Stimulated activated CD8-positive, alpha-beta memory T cell treated with anti-CD3 and anti-CD28 coated beads, Interleukin-15, amount 100 ng/mL, for 48 hours (primary cell): ENCODE measurements at places on chromosomes 6 and 20.

GRCh38 chr20:11651647-11652046 is 266.0 kb upstream of the BTBD3 start:
- DNase-seq, result no peak

DNA sequence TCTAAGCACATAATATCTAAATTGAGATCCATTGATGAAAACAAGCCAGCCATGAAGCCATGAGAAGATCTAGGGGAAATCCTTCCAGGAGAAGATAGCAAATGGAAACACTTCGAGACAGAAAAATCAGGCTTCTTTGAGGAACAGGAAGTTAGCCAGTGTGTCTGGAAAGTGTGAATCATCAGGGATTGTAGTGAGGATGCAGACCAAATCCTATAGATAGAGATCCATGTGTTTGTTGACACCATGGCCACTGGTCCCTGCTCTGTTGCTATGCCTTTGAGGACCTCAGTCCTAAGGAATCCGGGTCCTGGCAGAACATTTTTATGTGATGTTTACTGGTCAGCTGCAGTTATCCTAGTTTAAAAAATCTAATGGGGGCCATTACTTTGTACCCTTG is 6.6 kb upstream of the ELOVL2 start:
- no peak for DNase-seq

GRCh38 chr6:170137176-170137891 is 153.5 kb downstream of the DLL1 start:
- no peak for DNase-seq

DNA sequence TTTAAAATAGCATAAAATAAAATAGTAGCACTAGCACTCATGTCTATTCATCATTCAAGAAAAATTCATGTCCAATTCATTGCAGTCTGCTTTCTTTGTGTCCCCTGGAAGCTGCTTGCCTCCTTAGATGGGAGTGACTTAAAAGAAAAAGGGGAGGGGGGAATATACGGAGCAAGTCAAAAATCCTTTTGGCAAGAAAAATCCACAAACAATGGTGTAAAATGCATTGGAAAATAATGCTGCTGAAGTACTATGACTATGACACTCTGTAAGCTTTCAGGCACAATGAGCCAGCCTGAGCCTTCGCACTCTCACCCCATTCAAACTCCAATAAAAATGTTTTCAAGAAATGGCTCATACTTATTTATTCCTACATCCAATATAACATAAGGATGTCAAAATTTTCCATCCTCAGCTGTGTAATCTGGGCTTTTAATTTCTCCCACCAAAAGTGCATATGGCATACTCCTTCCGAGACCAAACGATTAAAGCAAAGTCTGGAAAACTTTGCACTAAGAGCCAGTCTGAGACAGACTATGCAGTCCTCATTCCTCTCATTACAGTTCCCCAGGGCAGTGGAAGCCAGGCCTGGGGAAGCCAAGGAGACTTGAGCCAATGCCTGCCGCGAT is 790 bp downstream of the NEDD9 start:
- DNase-seq, result no peak

- DNase-seq, result no peak
These were observed 117.0 kb upstream of the PMEPA1 start for GRCh38 chr20:57826666-57827287.

GRCh38 chr6:41935193-41935574 is 6.4 kb downstream of the CCND3 start:
- DNase-seq, result no peak

- DNase-seq, result no peak
These were observed 52.9 kb upstream of the BTN3A2 start for GRCh38 chr6:26312096-26312463.

DNA sequence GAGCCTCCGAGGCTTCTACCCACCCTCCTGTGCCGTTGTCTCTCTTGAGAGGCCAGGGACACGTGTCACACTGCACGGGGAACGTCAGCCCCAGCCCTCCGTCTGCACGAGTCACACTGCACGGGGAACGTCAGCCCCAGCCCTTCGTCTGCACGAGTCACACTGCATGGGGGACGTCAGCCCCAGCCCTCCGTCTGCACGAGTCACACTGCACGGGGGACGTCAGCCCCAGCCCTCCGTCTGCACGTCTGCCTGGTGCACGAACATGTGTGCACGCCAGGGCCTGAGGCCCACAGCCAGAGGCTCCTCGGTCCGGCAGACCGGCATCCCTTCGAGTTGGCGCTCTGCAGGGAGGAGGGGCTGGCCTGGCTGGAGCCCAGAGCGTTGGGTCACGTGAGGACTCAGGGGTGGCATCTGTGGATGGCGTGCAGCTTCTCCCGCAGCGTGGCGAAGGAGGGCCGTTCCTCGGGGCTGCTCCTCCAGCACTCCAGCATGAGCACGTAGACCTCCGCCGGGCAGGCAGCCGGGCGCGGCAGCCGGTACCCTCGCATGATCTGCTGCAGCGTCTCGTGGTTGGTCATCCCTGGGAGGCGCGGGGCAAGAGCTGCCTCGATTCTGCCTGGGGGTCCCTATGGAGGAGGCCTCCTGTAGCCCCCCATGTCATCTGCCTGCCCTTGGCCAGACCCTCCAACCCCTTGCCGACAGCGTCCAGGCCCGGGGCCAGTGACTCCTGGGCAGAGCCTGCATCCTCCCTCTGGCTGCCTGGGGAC is 3.4 kb upstream of the PTK6 start:
- DNase-seq, result peak; percentile 34

DNA sequence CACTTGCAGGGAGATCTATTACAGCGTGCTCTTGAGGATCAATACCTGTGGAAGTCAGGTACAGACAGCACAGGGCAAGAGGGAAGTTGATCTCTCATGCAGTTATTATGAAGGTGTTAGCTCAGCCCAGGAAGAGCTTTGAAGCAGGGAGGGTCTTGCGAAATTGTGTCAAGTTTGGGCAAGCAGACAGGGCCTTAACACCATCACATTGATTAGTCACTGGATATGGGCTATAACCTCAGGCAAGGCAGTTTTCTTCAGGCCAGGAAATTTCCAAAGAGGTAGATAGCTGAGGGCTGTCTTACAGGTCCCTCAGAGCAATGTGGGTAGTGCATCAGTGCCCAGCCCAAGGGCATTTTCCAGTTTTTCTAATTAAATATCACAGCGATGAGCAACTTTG is 643.8 kb downstream of the DHX35 start:
- no peak for DNase-seq

GRCh38 chr20:57539889-57540288 is 14.9 kb upstream of the CTCFL start:
- DNase-seq, result no peak

DNA sequence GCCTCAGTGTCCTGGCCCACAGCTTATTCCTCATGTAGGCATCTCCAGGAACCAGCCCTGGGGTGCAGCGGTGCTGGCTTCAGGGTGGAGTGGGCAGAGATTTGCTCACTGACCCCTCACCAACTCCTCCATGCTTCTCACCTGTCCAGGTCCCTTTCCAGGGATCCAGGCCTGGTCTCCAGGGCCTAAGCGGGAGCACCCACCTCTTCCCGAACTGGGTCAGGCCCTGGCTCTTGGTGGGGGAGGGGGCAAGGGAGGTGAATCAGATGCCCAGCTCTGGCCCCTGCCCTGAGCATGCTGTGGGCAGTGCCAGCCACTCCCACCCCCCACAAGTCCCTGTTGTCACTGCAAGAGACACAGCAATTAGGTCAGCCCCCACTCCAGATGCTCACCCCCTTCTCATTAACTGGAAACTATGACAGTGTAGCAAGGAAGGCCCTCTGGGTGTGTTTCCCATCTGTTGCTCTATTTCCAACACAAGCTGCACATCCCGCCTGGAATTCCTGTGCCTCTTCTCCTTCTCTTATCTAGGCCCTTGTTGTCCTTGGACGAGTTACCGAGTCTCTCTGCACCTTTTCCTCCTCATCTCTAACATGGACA is 37.0 kb downstream of the MDFI start:
- DNase-seq, result no peak

DNA sequence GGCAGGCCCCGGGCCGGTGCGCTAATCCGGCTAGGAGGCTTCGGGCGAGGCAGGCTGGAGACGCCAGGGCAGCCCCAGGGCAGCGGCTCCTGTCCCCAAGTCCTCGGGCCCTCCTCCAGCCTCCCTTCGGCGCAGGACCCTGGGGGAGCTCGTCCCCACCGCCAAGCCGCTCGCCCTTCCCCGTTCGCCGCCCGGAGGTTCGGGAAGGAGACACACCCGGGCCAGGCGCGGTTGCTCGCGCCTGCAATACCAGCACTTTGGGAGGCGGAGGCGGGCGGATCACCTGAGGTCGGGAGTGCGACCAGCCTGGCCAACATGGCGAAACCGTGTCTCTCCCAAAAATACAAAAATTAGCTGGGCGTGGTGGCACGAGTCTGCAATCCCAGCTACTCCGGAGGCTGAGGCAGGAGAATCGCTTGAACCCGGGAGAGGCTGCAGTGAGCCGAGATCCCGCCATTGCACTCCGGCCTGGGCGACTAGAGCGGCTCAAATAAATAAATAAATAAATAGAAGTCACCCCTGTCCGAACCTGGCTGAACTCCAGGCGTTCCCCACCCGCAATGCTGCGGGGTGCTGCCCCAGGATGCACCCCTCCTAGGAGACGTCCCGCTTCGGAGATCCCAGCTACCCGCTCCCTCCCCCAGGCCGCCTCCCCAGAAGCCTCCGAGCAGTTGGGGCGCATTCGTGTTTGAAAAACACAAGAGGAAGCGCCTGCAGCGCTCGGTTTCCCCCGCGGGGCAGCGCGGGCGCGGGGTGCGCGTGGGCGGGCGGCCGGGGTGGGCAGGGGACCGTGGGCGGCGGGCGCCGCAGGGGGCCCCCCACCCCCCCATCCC is 27.5 kb downstream of the SERPINB9 start:
- DNase-seq, result no peak

DNA sequence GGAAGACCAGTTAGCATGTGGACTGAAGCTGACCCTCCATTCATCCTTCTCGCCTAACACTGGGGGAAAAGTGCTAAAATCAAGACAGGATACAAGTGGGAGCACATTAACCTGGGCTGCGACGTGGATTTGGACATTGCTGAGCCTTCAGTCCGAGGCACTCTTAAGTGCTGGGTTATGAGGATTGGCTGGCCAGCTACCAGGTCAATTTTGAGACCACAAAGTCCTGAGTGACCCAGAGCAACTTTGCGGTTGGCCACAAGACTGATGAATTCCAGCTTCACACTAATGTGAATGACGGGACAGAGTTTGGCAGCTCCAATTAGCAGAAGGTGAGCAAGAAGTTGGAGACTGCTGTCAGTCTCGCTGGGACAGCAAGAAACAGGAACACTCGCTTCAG is 20.7 kb downstream of the FUCA2 start:
- DNase-seq, result no peak

- DNase-seq, result no peak
These were observed 159.8 kb upstream of the ARG1 start for GRCh38 chr6:131412960-131413830.

- DNase-seq, result peak; percentile 44
These were observed 74.8 kb downstream of the RIN2 start for GRCh38 chr20:19832875-19833274.

DNA sequence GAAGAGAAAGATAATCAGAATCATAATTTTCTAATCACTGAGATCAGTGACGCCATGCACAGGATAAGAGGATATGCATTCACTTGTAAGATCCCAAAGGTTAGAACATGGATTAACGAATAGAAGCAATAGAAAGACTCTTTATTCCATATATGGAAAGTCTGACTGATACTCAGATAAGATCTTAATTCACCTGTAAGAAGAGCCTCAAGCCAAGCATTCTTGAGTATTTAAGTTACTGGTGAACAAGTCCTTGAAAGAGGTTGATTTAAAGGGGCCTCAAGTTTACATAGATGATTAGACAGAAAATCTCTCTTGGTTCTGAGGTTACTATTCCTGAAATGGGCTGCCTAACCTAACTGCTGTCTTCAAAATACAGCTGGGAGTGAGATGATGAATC is 53.8 kb upstream of the MTRF1L start:
- no peak for DNase-seq

DNA sequence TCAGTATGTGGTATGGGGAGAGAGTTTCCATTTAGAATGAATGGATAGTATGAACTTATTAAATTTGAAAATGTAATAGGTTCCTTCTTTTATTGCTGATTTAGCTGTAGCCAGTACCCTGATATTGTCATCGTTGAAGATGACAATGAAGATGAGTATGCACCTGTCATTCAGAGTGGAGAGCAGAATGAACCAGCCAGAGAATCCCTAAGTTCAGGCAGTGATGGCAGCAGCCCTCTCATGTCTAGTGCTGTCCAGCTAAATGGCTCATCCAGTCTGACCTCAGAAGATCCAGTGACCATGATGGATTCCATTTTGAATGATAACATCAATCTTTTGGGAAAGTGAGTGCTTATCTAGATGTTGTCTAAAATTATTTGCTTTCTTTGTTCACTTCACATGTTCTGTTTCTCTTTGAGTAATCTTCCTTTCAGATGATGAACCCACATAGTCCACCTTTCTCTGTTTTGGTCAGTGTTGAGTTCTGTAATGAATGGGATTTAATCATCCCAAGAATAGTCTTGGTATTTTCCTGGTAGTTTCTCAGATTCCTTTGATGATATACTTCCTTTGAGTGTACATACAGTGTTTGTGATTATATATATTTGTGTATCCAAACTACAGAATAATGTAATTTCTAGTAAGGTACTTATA is 23.3 kb downstream of the HSF2 start:
- no peak for DNase-seq

DNA sequence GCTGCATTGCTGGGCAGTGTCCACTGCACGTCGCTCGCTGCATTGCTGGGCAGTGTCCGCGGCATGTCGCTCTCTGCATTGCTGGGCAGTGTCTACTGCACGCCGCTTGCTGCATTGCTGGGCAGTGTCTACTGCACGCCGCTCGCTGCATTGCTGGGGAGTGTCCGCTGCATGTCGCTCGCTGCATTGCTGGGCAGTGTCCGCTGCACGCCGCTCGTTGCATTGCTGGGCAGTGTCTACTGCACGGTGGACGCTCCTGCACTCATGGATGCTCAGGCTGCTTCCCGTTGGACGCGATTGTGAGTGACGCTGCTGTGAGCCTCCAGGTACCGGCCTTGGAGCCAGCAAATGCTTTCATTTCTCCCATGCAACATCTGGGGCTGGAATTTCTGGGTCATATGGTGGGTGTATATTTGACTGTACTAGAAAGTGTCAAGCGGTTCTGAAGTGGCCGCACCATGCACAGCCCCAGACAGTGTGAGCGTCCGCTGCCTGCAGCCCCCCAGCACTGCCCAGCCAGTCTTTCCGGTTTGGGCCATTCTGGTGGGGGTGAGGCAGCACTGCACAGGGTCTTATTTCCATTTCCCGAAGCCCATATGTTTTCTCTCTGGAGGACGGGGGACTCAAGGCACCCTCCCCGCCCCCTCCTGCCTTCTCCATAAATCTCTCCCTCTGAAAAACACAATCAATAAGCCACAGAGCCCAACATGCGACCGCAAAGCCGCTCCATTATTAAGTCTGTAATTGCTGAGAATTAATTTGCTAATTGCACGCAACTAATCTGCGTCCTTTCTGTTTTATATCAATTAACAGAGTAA is 97.4 kb downstream of the YTHDF1 start:
- no peak for DNase-seq

DNA sequence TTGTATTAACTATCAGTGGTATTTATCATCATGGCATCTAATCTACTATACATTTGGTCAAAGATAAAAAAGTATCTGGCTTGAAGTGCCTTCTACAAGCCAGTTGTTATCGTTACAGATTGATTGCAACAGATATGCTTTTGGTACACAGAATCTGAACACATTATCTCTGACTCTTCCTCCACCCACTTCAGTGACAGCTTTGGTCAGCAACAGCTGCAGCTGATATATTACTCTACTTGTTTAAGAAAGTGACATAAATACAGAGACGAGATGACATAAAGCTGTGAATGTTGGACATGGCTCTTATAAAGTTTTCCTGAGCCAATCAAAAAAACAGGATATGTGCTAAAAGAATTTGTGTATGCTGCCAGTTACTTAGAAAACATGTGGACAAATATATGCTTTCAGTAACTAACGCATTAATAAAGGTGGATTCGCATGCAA is 77.6 kb downstream of the HIVEP2 start:
- no peak for DNase-seq

GRCh38 chr6:118249680-118250079 is 298.4 kb upstream of the PLN start:
- no peak for DNase-seq
